ENCODE measurements at places on chromosomes 6 and 20. TPM values are rescaled to one million over a fixed set of nuclear protein-coding genes. Genes with fewer than 3 reads are reported as not detected.

The ASIP gene
- not detected for total RNA-seq

The SYNCRIP gene
- total RNA-seq, result 129 TPM

The OPN5 gene
- not detected for total RNA-seq

The LY6G5C gene
- 1.9 TPM for total RNA-seq

The SLC22A7 gene
- total RNA-seq, result not detected

The HACE1 gene
- total RNA-seq, result 3.4 TPM

The GSTA3 gene
- total RNA-seq, result not detected

The SAMD5 gene
- 1.1 TPM for total RNA-seq

The CHRNA4 gene
- 2.1 TPM for total RNA-seq

The TMC2 gene
- total RNA-seq, result not detected

The HLA-DQB2 gene
- total RNA-seq, result not detected

The BMP5 gene
- total RNA-seq, result 0.05 TPM

The SAMD10 gene
- total RNA-seq, result 0.13 TPM

The SMOC2 gene
- total RNA-seq, result not detected

The CLDN20 gene
- not detected for total RNA-seq

The SIGLEC1 gene
- not detected for total RNA-seq

Measured in A549 treated with DMSO at 1 μM for 4 hours (cell line).